Stimulated activated CD4-positive, alpha-beta T cell treated with anti-CD3 and anti-CD28 coated beads, Interleukin-12 subunit alpha, Interleukin-12 subunit beta, amount 100 ng/mL, for 24 hours (primary cell): ENCODE measurements at places on chromosomes 11 and 22.
A peak's percentile ranks its signal among the peaks of the same experiment; 100 is the strongest.

DNA sequence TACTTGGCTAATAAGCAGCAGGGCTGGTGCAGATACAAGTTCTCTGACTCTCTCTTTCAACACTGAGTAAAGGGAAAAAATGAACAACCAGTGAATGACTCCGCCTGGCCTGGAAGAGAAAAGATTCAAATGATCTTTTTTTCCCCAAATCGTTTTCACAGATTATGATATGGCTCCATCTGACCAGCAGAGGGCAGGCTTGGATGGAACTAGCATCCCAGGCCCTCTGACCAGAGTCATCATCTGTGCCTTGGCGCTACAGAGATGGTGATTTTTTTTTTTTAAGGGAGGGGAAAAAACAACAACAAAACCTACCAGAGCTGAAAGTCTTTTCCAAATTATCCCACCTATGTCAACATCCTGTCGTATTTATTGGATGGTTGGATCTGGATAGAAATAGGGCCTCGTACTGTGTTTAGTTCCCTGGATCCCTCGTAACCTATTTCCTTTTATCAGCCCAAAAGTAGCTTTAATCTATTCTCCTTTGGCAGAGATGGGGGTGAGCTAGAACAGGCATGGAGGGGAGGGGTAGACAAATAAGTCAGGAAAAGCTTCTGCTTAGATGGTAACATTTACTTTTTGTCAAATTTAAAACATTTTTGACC lies 69.7 kb downstream of the PRSS23 start:
- DNase-seq: peak; percentile 9

GRCh38 chr22:17767233-17768065 lies 6.8 kb downstream of the BID start:
- DNase-seq: no peak

DNA sequence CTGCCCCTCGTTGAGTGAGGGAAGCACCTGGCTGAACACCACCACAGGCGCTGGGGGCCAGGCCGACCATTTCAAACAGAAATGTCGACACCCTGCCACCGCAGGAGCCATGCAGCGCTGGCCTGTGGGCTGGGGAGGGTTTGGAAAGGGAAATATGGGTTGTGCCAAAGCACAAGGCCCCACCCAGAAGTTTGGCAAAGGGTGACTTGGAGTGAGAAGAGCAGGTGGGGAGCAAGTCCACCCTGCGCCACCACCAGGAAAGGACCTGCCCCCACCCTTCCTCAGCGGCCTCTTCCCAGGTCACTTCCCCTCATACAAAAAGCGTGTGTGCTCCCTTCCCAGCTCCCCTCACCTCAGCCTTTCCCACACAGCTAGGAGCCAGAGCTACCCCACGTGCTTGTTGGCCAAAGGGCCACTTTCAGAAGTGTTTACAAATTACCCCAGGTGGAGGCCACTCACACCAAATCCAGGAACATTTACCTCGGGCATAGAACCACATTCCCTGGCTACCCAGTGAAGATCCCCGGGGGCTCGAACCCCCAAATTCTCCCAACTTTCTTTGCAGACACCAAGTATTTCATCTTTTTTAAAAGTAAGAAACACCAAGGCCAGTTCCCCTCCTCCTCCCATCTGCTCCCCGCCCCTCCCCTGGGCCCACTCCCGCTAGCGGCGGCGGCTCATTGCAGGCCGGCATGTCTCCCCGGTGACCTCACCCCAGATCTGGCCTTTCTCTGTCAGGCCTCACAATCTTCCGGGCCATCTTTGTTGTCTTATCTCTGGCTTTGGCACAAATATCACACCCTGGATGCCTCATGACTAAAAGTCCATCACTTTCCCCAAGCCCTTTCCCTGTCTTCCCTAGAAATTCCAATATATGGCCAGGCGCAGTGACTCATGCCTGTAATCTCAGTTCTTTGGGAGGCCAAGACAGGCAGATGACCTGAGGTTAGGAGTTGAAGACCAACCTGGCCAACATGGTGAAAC lies 20.5 kb upstream of the SCGB1A1 start:
- no peak for DNase-seq

DNA sequence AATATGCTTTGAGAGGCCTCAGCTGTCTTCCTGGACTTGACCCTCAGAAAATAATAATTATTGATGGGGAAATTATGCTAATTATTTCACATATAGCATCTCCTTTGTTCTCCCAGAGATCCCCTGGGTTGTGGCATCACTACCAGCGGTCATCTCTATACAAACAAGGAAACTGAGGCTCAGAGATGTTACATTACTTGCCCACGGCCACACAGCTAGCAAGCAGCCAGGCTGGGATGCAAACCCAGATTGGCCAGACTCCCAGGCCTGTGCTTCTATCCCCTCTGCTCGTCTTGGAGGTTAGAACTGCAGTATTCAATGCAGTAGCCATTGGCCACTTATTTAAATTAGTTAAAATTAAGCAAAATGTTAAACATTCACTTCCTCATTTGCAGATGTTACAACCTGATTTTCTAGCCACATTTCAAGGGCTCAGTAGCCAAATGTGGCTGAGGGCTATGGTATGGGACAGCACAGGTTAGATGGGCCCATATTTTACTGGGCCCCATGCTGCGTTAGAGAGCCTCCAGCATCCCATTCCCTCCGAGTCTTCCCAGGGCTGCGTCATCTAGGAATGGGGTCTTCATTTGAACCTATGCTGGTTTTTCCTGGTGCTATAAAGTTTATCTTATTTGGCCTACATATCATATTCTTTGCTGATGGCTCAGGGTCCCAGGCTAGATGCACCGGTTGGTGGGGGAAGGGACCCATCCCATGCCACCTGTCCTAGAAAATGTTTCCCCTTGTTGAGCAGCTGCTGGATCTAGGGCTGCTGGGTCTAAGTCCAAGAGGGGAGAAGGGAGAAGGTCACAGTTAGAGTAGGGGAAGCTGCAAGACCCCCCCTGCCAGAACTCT lies 2.2 kb downstream of the SLC35C1 start:
- no peak for DNase-seq

GRCh38 chr11:80937842-80938241 lies 1497.0 kb upstream of the TENM4 start:
- DNase-seq: no peak

DNA sequence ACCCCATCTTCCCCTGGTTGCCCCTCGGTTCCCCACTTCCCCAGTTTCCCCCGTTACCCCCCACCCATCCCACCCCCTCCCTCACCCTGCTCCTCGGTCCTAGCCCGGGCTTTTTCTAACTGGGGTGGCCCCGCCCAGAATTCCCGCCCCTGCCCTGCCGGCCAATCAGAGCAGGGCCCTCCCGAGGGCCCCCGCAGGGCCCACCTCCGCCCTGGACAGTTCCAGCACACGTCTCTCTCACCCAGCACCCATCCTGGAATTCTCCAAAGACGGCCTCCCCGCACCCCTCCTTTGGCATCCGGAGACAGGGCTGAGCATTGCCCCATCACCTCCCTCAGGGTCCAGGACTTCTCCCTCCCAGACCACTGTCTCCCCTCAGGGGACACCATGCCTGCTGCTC lies at the start of gene H19:
TSS of gene H19 (minus strand) at position 88 of the 400 bp plus-strand sequence.
- DNase-seq: no peak

- no peak for DNase-seq
Measured at GRCh38 chr22:21690401-21690801, 24.6 kb downstream of the PPIL2 start.

- no peak for DNase-seq
Measured at GRCh38 chr22:49203091-49203858, 624.4 kb downstream of the BRD1 start.

GRCh38 chr22:27820896-27821866 lies 19.6 kb upstream of the MN1 start:
- no peak for DNase-seq

DNA sequence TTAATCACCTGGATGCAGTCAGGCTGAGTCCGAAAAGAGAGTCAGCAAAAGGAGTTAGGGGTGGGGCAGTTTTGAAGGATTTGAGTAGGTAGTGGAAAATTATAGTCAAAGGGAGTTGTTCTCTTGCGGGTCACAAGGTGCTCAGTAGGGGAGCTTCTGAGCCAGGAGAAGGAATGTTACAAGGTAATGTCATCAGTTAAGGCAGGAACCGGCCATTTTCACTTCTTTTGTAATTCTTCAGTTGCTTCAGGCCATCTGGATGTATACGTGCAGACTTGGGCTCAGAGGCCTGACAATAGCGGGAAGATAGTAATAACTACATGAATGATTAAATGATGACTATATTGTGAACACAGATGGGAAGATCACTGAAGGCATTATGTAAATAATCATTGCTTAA lies 6.2 kb downstream of the SC5D start:
- DNase-seq: no peak

DNA sequence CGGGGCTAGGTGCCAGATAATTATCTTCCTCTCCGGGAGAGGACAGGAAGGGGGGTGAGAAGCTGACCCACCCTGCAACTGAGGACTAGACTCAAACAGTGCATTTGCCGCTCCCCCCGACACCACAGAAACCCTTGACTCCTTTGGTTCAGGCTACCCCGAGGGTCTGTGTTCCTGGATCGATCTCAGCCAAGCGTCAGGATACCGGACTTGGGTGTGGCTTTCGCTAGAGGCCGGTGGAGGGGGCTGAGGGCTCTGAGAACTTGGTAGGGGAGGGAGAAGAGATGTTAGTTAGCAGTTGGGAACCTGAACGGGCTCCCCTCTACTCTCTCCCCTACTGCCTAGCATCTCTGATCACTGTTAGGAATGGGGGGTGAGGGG lies 840 bp downstream of the SEZ6L start:
- no peak for DNase-seq

- DNase-seq: no peak
Measured at GRCh38 chr11:33001281-33001680, 14.4 kb upstream of the DEPDC7 start.

GRCh38 chr11:75100314-75100713 lies 3.6 kb upstream of the OR2AT4 start:
- DNase-seq: peak; percentile 9

DNA sequence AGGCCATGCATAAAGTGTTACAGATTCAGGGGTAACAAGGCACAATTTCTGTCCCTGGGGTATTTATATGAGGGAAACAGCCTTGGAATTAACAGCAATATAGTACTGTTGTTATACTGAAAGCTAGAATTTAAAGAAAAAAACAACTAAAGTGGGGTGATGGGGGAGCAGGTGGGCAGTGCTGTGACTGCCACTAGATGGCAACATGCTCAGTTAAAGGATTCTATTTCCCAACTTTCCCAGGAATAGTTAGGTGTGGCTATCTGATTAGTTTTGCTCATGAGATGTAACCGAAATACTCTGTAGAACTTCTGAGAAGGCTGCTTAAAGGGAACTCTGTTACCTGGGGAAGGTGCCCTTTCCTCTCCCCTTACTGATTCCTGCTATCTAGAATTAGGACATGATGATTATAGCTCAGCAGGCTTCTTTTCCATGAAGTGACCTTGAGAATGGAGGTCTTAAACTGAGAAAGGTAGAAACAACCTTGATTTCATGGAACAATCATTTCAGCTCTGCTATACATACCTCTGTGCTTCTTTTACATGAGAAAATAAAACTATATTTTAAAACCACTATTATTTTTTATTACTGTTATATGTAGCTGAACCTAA lies 102.6 kb downstream of the RELT start:
- DNase-seq: no peak

- no peak for DNase-seq
Measured at GRCh38 chr11:64868904-64869570, 9.4 kb downstream of the EHD1 start.

DNA sequence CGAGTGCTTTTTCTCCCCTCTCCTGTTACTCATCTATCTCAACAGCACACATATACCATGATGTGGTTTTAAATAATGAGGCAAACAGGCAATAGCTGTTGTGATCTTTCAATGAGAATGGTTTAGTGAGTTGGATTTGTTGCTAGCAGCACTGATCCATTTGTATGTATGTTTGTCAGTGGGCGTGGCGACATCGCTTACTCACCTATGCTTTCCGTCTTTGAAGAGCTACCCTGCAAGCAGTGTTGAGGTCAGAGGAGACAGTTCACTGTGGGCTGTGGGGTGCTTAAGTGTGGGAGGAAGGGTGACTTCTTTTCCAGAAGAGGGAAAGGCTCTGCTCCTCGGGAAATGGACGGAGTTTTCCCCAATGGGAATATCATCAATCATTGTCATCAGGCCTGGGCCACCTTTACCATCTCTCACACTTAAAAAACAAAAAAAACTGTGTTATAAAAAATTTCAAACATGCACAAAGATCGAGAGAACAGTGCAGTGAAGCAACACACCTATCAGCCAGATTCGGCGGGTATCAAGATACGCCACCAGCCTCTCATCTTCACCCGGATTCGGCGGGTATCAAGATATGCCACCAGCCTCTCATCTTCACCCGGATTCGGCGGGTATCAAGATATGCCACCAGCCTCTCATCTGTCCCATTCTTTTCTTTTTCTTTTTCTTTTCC lies 83.8 kb downstream of the TBC1D22A start:
- no peak for DNase-seq

DNA sequence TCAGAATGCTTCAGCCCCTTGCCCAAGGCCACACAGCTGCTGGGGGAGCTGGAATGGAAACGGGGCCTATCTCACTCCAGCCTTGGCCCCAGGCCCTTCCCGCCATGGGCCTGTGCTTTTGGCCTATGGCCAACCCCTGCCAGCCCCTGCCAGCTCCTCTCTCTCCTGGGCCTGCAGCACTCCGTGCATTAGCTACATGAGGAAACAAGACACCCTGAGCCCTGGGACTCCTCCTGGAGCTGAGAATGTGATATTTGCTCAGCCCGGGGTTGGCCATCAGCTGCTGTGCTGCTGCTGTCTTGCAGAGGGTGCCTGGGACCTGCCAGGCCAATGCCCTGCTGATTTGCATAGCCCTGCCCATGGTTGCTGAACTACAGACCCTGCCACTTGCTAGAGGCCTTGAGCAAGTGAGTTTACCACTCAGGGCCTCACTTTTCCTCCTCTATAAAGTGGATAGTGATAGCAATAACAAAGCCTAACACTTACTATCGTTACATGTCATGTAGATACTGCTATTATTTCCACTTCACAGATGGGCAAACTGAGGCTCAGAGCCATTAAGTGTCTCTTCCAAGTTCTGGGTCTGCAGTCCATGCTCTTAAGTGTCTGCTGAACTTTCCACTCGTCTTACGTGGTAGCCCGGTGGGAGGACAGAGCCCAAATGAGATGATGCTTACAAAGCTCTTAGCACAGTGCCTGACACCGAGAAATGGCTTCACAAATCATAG lies 99.6 kb downstream of the KIAA1671 start:
- DNase-seq: no peak

DNA sequence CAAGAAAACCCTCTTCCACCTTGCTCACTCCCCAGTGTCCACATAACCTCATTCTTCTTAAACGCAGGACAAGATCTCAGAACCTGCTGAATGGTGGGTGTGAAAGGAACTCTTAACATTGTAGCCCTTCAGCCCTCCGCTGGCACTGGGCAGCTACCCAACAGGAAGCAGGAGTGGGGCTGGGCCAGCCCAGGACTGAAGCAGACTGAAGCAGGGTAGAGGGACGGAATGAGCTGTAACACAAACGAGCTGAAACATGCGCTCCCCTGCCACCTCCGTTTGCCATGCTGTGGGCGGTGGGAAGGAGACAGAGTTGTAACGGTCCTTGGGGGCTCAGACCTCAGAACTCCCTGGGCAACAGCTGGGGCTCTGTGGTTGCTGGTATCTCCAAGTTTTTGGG lies 23.6 kb downstream of the NPAT start:
- no peak for DNase-seq

GRCh38 chr11:92329646-92330045 lies 105.0 kb downstream of the FAT3 start:
- DNase-seq: no peak

GRCh38 chr22:45096256-45096907 lies 67.3 kb upstream of the NUP50 start:
- peak; percentile 57 for DNase-seq

- DNase-seq: no peak
Measured at GRCh38 chr11:131365329-131365930, 5.0 kb upstream of the NTM start.
